Fibroblast of skin of right biceps (primary cell): ENCODE measurements at places on chromosomes 4 and X.

GRCh38 chr4:6548201-6548881 lies 26.6 kb upstream of the MAN2B2 start:
- peak; percentile 21 for DNase-seq

DNA sequence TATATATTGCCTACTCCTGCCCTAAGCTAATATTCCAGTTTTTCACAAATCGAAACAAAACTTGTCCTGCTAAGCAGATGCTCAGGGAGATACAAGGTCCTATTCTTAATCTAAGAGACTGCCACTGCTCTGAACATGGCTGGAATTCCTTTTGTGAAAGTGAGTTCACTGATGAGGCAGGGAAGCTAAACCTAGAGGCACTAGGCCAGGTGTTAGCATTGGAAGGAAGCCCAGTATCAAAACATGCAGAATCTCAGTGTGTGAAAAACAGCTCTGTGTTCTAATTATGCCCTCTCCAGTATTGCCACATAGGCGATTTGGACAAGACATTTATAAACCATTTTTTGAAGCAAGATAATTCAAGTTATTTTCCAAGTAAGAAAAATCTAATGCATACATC lies 47.6 kb downstream of the ABCG2 start:
- no peak for DNase-seq

- no peak for DNase-seq
These were observed 17.2 kb upstream of the FGFR3 start for GRCh38 chr4:1775731-1776500.

DNA sequence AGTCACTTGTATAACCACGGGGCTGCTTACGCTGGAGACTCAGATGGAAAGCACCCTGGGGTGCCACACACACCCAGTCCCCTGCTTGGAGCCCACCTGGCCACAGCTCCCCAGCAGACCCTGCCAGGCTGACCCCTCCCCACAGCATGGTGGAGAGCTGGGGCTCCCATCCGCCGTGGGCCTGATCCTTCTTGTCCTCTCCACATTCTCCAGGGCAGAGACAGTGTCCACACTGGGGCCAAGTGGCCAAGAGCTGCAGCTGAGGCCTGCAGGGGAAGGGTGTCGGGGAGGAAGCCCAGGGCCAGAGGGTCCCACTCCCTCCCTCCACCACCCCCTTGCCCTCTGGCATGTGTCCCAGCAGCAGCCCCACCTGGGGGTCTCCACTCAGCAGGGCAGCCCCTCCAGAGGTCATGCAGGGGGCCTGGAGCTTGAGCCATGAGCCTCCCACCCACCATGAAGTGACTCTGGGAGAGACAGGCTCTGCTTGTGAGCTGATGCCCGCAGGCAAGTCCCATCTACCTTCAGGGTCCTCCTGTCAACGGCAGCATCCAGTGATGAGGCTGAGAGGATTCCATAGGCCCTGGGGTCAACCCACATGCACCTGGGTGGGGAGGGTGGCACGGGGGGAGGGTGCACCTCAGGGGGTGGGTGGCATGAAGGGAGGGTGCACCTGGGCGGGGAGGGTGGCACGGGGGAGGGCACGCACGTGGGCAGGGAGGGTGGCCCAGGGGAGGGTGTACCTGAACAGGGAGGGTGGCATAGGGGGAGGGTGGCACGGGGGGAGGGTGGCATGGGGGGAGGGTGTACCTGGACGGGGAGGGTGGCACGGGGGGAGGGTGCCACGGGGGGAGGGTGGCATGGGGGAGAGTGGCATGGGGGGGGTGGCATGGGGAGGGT lies 56.4 kb downstream of the FAM53A start:
- no peak for DNase-seq

GRCh38 chr4:83019794-83020494 lies 9.3 kb upstream of the LIN54 start:
- DNase-seq: no peak

DNA sequence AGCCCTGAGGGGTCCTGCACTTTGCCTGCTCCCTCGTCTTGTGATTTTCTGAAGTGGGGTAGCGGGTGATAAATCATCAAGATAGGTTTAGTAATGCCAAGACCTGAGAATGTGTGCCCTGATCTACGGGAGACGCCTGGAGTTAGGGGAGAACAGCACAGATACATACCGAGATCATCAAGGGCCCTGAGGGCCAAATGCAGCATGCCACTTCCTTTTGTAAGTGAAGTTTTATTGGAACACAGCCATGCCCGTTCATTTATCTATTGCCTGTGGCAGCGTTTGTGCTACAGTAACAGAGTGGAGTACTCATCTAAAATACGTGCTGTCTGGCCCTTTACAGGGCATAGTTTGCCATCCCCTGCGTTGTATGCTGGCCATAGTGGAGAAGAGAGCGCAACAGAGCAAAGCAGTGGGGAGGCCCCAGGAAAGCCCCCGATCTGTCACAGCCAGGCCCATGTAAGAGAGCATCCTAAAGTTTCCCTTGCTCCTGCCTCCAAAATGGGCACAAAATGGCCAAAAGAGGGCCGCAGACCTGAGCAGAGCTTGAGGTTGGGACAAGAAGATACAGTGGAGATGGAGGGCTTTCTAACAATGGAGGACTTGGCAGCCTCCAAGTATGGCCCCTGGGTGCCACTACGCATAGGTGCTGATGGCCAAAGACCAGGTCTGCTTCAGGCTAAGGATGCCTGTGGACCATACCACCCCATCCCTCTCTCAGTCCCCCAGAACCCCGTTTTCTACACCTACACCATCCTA lies 167.0 kb downstream of the SMIM20 start:
- DNase-seq: no peak

- DNase-seq: peak; percentile 35
These were observed 777 bp upstream of the CASK start for GRCh38 chrX:41923978-41924683.

GRCh38 chrX:125293850-125294780 lies 25.6 kb upstream of the TEX13C start:
- DNase-seq: peak; percentile 12

DNA sequence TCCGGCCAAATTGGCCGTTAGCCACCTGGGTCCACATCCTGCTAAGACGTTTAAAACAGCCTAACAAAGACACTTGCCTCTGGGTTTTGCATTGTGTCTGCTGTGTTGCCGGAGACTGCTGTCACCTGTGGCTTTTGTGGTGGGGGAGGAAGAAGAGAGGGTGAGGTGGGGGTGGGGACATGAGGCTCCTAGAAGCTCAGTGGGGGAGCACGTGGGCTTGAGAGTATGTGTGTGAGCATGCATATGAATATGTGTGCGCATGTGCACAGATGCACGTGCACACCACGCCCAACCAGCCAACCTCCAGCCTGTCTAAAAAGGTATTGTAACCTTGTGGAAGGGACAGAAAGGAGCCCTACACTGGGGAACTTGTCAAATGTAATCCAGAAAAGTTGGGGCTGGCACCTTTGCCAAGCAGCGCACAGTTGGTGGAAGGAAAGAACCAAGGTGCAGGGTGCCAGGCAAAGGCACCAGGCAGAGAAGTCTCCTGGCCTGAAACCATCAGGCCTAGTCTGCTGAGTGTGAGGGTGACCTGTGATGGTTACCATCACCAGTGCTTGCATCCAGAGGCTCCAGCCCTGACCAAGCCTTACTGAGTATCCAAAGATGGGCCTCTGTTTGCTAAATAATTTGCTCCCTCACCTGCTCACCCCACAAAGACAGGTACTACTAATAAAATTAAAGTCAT lies 10.1 kb upstream of the SASH3 start:
- DNase-seq: no peak

DNA sequence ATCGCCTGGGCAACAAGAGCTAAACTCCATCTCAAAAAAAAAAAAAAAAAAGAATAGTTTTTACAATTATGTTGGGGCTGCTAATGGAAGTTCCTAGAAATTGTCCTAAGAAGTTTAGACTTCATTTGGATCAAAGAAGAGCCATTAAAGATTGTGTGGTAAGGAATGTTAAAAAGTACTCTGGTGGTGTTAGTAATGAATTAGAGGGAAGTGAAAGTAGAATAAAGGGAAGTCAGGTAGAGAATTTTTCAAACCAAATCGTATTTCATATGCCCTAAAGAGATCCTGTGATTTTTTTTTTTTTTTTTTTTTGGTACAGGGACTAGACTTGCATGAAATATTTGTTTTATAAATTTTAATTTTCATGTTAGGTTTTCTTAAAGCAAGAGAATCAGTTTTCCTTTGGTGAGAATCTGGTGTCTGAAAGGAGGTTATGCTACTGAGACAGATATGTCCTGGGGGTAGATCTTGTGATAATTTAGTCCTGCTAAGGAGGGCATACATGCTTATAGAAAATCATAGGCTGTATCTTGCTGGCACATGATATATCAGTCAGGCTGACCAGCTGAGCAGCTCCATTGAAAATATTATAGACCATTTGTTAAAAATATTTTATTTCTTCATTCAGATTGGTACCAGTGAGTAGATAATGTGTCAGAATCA lies 10.7 kb downstream of the SEC24B start:
- no peak for DNase-seq

- no peak for DNase-seq
These were observed 216.6 kb upstream of the INTU start for GRCh38 chr4:127416115-127416514.

DNA sequence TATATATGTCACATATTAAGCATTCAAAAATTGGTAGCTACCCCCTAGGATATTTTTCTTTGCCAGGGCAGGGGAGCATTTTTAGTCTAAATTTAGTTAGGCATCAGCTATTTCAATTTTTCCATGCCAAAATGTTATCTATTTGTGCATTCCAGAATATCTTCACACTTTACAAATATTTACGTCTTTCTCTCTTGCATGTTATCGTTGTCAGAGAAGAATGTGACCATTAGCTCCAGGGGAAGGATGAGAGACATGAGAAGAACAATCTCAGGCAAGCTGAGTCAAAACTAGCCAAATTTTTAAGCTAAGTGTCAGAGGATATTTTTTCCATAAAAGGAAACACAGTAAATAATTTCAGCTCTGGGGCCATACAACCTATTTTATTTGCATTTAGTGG lies 885.0 kb upstream of the EPHA5 start:
- DNase-seq: peak; percentile 85

DNA sequence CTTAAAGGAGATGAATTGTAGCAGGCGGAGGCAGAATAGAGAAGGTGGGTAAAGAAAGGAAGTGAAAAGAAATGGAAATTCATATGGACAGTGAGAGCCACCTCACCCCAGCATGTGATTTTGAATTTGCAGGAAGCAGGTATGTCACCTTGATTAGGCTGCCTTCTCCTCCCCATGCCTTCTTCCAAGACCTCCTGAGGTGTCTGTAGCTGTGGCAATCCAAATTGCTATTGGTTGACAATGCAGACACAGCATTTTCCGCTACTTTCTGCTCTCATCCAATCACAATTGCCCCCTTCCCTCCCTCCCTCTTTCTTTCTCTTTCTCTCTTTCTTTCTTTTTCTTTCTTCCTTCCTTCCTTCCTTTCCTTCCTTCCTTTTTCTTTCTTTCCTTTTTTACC lies 38.5 kb downstream of the RAB33B start:
- DNase-seq: no peak

GRCh38 chrX:148915474-148915873 lies 415.1 kb downstream of the AFF2 start:
- DNase-seq: no peak

DNA sequence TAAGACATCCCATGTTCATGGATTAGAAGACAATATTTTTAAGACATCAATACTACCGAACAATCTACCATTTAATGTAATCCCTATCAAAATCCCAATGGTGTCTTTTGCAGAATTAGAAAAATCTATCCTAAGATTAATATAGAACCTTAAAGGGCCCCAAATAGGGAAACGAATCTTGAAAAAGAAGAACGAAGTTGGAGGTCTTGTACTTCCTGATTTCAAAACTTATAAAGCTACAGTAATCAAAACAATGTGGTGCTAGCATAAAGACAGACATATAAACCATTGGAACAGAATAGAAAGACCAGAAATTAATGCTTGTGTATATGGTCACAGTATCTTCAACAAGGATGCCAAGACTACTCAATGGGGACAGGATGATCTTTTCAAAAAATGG lies 42.0 kb downstream of the CENPE start:
- no peak for DNase-seq
